ENCODE measurements at places on chromosomes 12 and 14.
A peak's percentile ranks its signal among the peaks of the same experiment; 100 is the strongest.

GRCh38 chr12:102116392-102116791 lies 3.5 kb downstream of the NUP37 start:
- DNase-seq: no peak

DNA sequence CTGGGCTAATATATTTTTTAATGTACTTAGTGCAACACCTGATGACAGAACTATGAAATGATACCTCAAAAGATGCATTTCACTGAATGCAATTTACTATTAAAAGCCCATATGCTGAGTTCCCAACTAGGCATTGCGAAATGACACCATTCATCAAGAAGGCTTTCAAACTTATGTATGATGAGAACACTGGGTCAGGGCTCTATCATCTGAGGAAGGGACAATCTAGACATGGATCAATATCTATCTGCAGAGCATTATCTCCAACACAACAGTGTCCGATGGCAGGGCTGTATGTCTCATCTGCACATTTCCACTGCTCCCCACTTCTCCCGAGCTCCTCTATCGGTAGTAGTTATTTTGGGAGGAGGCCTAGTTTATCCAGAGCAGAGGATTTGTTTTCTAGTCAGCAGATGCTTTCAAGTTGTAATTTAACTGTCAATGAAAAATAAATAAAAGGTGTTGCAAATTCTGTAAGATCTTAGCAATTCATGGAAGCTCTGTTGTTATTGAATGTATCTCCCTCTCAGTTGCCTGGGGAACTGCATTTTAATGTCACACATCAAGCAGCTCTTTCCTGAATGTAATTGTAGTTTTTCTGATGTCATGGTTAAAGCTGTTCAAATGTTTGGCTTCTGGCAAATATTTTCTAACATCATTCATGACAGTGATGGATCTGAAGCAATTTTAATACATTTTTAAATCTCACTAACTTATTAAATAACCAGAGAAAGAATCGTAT lies 7.4 kb upstream of the GCH1 start:
- no peak for DNase-seq

DNA sequence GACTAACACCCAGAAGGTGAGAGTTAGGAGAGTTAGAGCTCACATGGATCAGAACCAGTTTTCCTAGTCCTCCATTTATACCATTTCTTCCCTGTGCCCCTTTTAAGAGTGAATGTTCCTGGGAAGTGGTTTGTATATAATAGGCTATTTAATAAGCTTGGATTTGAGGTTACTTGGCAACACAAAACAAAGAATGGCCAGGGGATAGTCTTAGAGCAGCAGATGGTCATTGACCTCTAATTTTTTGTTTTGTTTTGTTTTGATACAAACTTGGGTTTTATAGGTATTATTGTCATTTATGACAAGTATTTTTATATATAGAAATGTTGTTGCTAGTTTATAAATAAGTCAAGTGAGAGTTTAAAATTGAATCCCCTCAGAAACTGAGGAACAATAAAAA lies 35.8 kb downstream of the VEZT start:
- no peak for DNase-seq

- DNase-seq: no peak
Observed at GRCh38 chr14:32683679-32684078, 255.0 kb upstream of the NPAS3 start.

- peak; percentile 86 for DNase-seq
Observed at GRCh38 chr14:60249321-60250256, 568 bp downstream of the PPM1A start.

GRCh38 chr12:118052324-118053070 lies 8.5 kb downstream of the WSB2 start:
- DNase-seq: peak; percentile 70

- no peak for DNase-seq
Observed at GRCh38 chr12:46676396-46676795, 149.4 kb downstream of the SLC38A4 start.

DNA sequence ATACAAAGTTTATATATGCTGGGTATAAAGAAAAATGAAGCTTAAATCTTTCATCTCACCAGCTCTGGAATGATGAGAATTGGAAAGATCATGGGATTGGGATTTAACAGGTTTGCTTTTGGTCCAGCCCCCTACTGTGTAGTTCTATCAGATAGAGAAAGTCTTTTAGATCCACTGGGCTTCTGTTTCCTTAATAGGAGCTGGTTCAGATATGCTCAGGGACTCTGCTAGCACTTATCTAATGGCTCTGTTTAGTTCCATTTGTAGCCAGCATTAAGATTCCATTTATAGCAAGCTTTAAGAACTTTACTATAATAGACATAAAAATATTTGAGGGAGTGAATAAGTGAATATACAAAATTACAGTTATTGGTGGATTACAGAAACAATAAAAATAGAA lies 42.6 kb downstream of the UTP20 start:
- no peak for DNase-seq

GRCh38 chr14:55130196-55130550 lies 1.1 kb downstream of the LGALS3 start:
- no peak for DNase-seq

DNA sequence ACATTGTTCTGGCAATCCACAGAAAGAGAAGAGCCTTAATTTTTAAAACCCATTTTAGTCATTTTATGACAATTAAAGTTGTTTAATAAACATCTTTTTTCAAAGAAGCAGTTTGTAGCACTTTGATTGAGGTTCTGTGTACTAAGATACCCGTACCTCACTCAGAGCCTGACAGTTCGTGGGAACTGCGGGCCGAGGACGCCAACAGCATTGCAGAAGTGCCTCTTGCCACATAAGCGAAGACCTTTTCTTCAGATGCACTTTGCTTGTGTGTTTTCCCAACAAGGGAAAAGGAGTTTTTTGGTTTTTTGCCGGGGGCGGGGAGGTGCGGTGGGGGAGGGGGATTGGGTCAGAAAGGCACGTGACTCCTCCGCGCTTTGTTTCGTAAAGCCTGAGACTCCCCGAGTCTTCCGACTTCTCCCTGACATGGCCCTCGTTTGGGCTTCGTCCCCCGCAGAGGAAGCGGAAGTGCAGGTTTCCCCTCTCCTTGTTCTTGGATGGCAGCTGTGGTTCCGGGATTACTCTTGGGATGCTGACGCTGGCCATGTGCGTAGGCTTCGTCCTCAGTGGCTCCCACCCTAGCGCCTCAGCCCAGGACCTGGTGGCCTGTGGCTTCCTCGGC lies 70.8 kb downstream of the WDR20 start:
- peak; percentile 91 for DNase-seq

- peak; percentile 82 for DNase-seq
Observed at GRCh38 chr12:111597831-111598636, 1.1 kb downstream of the ATXN2 start.

- no peak for DNase-seq
Observed at GRCh38 chr12:23221066-23221465, 596.1 kb downstream of the ETNK1 start.

GRCh38 chr14:96071561-96071960 lies 32.4 kb downstream of the C14orf132 start:
- no peak for DNase-seq

DNA sequence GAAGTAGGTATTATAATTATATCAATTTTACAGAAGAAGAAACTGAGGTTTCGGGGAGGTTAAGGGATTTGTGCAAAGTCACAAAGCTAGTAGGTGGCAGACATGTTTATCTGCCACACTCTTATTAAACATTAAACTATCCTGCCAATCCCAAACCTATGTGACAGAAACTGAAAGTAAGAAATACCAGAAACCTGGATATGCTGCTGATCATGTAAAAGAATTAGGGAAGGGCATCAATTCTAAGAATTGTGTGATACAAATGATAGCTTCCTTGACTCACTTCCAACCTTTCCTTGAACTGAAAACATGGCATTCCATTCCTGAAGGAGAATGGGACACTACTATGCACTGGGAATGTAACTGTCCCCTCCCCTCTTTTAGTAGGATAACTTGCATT lies 16.9 kb downstream of the TAOK3 start:
- no peak for DNase-seq

- DNase-seq: no peak
Observed at GRCh38 chr12:66237505-66238175, 48.6 kb downstream of the IRAK3 start.

- peak; percentile 44 for DNase-seq
Observed at GRCh38 chr12:39372929-39373328, 70.0 kb downstream of the KIF21A start.

DNA sequence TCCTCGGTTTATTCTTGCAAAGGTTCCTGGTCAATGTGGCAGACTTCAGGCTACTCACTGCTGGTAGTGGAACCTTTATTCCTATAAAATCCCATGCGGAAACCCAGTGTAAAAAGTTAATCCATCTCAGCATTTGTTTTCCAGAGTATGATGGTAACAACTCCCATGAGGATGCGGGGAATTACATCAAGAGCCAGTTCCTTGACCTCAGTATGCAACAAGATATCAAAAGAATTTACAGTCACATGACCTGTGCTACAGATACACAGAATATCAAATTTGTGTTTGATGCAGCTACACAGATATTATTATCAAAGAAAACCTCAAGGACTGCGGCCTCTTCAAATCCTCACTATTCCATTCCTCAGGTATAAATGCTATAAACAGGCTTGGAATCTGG lies 19.3 kb downstream of the CPM start:
- DNase-seq: no peak

DNA sequence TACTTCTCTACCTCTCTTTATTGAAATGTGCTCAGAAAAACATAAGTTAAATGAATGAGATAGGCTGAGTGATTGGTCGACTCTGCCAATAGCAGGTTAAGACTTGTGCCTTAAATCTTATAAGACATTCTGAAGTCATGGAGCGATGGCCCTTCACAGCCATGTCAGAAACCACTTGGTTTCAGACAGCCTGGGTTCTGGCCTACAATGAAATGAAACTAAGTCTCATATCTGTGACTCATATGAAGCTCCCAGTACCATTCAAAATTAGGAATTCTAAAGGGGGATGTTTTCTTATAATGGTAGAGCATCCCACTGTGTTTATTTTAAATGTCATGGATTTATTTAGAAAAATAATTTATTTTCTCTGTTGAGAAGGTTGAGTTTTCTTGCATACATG lies 42.6 kb downstream of the PLXNC1 start:
- no peak for DNase-seq

- no peak for DNase-seq
Observed at GRCh38 chr14:69473260-69473659, 11.3 kb upstream of the PLEKHD1 start.

DNA sequence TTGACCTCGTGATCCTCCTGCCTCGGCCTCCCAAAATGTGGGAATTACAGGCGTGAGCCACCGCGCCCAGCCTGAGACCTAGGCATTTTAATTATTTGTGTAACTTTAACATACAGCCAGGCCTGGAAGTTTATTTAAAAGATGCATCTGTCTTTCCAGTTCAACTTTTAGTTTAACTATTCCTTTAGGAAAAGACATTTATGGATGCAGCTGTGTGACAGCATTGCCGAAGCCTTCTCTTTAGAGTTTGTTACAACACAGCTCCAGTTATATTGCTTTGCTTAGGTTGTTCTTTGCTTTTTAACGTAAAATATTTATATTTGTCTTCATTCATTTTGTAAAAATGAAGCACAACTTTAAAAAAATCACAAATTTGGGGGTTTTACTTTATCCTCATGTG lies 67.0 kb downstream of the DIP2B start:
- DNase-seq: no peak

DNA sequence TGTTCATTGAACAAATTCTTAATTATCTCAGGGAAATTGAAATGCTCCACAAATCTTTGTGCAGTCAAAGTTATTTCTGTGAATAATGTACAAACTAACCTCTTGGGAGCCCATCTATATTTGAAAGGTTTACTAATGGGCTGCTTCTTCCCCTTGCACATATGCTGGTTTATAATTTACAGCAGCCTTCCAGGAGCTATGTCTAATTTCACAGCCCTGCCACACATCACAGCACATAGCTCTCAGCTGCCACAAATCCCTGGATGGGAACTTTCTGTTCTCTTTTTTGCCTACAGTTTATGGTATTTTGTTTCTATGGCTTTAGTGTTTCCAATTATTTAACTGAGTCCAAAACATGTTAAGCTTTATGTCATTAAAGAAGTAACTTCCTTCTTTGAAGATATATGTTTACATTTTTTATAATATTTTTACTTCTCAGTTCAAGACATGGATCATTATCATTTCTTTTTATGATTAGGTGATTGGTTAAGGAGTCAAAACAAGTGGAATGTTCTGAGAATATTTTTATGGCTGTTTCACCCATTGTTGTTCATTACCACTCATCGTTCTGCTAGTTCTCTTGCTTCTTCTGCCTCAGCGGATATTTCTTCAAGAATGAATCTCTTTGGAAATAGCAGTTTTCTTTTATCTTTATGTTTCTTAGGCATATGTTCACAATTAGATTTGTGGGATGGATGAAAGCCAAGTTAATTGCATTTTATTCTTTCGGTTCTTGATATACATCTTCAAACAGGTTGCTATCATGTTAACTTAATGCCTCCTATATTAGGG lies 475.6 kb upstream of the MIS18BP1 start:
- DNase-seq: no peak

DNA sequence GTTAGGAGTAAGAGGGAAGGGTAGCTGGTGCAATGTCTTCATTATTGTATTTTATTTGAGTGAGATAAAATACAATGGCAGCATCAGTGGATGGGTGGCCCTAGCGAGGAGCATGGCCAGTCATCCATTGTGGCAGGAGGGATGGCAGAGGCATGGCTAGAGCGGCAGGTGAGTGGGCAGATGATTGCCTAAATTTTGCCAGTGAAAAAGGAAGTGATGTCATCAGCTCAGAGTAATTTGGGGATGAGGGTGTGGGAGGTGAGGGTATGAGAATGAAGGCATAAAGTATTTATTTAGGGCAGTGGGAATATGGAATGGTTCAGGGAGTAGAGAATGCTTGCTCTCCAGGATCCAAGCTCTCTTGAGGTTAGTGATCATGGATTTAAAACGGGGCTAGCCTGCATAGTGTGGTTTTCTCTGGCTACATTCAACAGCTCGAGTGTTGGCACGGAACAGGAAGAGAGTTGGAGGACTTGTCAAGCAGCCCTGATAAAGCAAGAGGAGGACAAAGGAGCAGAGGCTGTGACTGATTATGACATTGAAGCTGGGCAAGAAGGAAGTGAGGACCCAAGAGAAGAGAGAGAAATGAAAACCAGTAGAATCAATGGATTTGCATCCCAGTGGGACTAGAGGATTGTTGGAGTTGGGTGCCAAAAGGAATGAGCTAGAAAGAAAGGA lies 18.7 kb upstream of the SERPINA6 start:
- peak; percentile 39 for DNase-seq

DNA sequence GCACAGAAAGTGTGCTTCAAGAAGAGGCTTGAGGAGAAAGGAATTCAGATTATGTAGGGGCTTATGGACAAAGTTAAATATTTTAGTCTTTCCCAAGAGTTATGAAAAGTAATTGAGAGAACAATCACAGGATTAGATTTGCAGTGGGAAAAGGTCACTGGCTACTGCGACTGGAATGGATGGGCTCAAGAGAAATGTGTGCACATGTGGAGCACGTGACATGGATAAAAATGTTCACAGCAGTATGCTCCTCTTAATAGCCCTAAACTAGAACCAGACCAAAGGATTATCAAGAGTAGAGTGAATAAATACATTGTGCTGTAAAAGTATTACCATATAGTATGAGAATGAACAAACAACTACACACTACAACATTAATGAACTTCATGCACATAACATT lies 78.1 kb downstream of the ABCD2 start:
- DNase-seq: no peak

DNA sequence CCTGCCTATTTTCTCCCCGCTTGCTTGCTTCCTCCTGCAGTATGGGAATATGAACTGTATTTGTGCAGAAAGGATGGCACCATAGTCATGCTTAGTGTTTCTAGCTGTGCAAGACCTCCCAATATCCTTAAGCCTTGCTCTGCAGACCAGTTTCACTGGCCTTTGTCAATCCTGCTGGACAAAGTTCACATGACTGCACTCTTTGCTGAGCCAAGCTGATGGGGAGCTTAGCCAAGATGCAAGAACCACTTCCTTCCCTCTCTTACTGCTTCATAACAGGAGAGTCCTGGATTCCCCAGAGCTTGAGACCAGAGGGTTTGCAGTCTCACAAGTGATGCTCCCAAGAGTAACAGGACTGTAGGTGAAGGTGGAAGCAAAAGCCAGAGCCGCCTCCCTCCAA lies 3.8 kb downstream of the ASIC1 start:
- DNase-seq: no peak

Measured in NB4 (cell line).